ENCODE measurements at places on chromosomes 3 and 15.

DNA sequence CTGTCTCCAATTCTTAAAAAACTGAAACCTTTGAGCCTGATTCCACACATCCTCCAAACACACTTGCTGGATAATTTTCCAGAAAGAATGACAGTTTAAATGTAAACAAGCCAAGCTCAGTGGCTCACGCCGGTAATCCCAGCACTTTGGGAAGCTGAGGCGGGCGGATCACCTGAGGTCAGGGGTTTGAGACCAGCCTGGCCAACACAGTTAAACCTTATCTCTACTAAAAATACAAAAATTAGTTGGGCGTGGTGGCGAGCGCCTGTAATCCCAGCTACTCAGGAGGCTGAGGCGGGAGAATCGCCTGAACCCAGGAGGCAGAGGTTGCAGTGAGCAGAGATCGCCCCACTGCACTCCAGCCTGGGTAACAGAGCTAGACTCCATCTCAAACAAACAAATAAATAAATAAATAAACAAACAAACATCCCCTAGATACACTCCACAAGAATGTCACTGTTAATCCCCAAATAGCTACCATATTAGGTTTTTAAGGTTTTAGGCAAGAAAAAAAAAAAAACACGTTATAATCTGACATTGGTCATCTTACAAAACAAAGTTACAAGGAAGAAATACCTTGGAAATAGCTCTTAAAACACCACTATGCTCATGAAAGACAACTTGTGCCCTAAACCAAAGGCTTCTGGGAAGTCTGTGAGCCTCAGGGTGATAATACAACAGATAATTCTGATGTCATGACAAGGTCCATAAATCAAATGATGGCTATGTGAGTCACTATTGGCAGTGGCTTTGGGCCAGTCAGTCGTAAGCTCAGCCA, 13.2 kb downstream of the TNIK start:
- no peak for DNase-seq

DNA sequence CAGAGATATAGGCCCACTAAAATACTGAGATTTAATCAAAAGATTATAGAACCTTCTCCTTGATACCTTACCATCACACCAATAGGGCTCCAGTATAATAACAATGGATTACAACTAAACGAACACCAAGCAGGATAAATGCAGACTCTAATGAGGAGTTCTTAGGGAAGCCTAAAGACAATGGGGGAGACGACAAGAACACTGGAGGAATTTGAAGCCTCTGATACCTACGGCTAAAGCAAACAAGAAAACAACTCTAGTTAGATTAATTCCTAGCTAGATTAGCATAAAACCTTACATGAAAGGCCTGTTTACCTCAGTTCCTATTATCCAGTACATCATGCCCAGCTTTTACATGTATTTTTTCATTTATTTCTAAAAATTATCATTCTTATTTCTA, 35.1 kb downstream of the NGLY1 start:
- DNase-seq: no peak

DNA sequence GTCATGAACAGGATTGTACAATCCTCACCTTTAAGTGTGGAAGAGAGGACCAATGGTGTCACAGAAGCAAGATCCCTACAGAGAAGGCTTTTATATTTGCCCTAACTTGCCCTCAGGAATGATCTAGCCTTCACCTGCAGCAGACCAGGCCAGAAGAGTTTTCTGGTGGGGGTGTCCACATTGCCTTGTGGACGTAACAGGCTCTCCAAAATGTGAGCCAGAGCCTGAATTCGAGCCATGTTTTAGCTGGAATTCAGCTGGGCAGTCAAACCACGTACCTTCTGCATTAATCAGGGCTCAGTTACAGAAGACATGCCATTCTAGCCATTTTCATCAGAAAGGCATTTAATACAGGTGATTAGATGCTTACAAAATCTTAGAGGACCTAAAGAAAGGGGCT, 23.6 kb upstream of the RAB7A start:
- DNase-seq: no peak

GRCh38 chr3:139124197-139124596, 79.5 kb upstream of the PRR23C start:
- DNase-seq: no peak

DNA sequence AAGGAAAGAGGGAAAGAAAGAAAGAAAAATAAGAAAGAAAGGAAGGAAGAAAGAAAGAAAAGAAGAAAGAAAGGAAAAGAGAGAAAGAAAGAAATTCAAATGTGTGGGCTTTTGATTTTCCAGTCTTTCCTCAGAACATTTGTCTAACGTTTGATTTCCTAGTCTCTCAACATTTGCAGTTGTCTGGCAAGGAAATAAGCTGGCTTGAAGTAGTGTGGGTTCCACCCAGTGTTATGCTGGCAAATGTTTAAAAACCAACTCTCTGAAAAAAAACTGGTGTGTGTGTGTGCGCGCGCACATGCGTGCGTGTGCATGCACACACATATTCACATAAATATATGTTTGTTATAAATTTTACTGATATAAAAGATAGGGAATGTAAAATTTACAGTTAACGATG, 54.6 kb upstream of the C3orf49 start:
- DNase-seq: no peak

- no peak for DNase-seq
Observed at GRCh38 chr3:141279077-141279967, 47.7 kb downstream of the PXYLP1 start.

GRCh38 chr3:120344349-120344748, 4.8 kb downstream of the LRRC58 start:
- no peak for DNase-seq

DNA sequence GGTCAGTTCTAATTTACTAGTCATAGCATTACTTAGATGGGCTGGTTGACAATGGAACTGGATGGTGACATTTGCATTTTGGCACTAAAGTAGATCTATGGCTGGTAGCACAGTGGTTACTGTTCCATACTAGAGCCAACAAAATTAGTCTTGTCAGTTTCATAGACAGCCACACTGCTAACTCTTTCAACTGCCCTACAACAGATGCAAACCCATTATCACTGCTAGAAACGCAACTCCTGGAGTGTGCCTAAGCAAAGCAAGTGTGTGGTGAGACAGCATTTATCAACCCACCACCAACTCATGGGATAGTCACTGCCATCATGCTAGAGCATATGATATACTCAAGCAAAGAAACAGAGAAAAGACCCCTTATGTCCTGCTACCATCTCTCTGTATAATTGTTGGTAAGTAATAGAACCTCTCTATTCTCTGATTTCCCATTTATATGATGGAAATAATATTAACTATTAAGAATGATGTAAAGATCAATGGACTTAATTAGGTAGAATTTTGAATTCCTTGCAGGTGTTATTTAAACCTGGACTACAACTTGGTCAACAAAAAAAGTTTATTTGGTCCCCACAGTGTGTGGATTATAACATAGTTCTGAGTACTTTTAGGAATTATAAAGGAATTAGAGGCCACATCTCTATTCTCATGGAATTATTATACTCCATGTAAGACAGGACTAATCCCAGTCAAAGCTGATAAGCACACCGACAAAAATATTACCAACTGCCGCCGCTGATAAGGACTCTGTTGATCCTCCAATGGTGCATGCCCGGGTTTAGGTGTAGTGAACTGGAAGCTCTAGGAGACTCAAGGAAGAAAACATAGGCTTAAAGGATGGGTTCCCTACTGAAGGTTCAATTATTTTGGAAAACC, 19.9 kb upstream of the ABHD5 start:
- DNase-seq: no peak

- no peak for DNase-seq
Observed at GRCh38 chr15:57290187-57290586, 86.1 kb upstream of the CGNL1 start.

- no peak for DNase-seq
Observed at GRCh38 chr15:68583936-68584755, 5.4 kb downstream of the CORO2B start.

DNA sequence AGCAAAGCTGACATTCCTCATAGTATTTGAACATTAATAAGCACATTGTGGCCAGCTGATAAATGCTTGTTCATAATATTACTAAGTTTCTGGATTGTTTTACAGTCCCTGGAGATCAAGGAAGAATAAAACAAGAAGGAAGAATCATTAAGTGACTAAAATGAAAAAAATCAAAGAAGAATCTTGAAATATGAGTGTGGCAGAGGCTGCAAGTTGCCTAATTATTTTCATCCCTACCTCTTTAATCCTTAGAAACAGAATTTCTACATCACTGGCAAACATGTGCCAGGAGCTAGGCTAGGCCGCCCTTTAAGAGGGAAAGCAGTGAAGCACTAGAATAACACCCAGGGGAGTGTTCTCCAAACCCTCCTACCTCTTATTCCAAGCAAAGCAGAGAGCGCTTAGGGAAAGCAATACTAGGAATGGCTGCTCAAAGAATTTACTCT, 98.9 kb downstream of the MAGI1 start:
- DNase-seq: no peak

GRCh38 chr15:37096558-37097143, 3.7 kb downstream of the MEIS2 start:
- no peak for DNase-seq

GRCh38 chr15:98121536-98121935, 161.0 kb downstream of the ARRDC4 start:
- DNase-seq: no peak

- no peak for DNase-seq
Observed at GRCh38 chr3:50270422-50271224, 1.7 kb downstream of the SEMA3B start.

GRCh38 chr3:53744351-53744750, 101.9 kb downstream of the CHDH start:
- DNase-seq: no peak

DNA sequence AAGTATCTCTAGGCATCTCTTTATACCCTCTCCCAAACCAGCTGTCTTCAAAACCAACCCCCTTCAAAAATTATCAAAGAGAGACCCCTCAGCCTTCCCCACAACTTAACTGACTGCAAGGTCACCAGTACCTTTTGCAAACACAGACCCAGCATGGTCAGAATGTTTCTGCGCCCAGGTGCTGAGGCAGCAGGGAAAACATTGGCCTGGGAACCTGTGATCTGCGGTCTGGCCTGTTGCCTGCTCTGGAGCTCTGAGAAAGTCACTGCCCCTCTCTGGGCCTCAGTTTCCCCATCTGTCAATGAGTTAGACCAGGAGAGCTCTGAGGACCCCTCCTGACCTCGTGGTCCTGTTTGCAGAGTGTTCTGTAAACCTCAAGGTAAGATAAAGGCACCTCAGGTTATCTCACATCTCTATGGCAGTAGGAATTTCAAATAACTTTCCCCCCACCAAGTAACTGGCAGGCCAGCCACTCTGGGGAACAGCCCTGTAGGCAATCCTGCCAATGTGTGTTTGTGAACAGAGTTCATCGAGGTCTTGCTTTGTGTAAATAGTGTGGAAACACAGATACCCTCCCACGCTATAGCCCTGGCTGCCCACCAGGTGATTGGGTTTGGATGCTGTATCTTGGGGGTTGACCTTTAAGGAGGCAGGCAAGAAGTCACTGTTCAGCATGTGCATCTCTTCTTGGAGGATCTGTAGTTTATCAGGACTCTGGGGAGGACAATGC, 50.0 kb upstream of the SMAD6 start:
- DNase-seq: no peak

DNA sequence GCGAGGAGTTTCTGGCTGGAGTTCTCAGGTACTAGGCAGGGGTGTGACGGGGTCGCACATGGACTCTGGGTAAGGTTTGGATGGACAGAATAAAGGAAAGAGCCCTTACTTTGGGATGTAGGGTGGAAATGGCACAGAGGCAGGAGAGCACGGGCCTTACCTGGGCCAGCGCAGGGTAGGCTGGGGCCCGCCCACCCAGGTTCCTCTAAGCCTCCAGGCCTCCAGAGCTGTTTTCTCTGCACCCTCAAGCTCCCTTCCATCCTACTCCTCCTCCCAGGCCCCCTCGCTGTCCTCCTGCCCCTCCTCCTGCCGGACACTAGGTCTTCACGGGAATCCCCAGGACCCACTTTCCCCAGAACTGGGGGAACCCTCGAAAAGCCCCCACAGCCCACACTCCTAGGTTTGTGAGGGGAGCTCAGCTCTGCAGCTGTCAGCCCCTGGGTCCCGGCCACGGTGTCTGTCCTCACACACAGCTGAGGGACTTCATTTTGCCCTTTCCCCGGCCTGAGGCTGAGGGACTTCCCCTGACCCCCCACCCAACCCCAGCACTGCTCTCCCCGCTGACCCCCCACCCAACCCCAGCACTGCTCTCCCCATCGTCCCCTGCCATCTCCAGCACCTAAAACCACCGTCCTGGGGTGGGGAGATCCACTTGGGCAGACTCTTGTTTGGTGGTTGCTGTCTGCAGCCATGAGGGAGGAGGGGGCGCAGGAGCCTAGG, 53.0 kb upstream of the PCSK6 start:
- no peak for DNase-seq

DNA sequence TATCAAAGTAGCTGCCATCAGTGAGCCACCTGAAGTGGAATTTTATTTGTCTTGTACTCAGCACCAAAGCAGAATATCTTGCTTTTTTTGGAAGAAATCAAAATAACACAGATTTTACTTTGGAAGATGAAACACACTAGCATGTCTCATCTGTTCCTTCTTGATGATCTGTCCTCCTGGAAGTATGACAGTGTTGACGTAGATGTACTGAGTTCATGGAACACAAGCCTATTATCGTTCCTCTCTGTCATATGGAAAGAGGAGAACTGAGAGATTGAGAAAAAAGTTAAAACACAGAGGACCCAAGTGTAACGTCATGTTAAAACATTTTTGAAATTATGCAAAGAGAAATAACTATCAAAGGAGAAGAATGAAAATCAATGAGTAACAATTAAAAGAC, 340.2 kb downstream of the ROBO2 start:
- no peak for DNase-seq

Data from stimulated activated CD4-positive, alpha-beta T cell treated with anti-CD3 and anti-CD28 coated beads, Interleukin-15, amount 100 ng/mL, for 1 hour (primary cell).